ENCODE measurements at places on chromosomes 11 and 22.
A peak's percentile ranks its signal among the peaks of the same experiment; 100 is the strongest.

DNA sequence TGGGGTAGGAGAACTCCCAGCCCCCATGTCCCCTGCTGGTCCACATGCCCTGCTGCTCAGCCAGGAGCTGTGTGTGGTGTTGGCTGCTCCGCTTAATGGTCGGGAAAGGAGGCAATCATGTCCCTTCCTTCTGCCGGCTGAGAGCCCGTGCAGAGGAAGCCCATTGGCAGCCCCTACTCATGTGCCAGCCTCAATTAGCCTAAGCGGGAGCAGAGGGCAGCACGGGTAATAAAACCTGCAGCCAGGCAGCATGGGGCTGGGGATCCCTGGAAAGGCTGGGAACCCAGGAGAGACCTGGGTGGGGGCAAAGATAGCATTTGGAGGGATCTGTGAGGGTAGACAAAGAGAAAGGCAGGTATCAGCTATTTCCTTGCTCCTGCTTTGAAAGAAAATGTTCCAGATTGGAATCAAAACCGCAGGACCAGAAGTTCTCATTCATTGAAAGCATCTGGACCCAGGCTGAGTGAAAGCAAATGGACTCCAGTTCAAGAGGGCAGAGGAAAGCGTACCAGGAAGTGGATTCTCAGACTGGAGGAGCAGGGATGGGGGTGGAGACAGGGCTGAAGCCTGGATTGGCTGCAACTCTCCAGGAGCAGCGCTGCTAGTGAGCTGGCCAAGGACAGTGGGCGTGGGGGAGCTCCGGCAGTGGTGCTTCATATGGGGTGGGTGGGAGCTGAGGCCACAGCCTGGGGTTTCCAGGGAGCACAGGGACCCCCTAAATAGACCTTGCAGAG, 103.4 kb upstream of the NECTIN1 start:
- DNase-seq: no peak

- DNase-seq: no peak
Observed at GRCh38 chr11:15624701-15625100, 510.0 kb downstream of the INSC start.

DNA sequence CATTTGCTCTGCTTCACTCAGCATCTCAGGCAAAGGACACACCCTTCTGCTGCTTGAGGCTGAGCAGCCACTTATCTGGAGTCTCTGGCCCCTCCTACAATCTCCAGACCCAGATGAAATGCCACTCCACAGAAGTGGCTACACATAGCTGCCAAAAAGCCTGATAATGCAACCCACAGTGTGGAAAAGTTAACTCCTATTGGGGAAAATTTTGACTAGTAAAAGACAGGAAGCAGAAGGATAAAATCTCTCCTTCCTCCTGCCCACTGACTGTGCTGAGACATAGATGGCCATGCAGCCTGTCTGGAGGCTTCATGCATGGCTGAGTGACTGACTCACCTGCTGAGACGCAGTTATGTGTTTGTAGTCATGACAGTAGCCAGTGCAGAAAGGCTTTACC, 92.3 kb upstream of the TEAD1 start:
- DNase-seq: no peak

- DNase-seq: no peak
Observed at GRCh38 chr11:131908316-131908715, 537.9 kb downstream of the NTM start.

DNA sequence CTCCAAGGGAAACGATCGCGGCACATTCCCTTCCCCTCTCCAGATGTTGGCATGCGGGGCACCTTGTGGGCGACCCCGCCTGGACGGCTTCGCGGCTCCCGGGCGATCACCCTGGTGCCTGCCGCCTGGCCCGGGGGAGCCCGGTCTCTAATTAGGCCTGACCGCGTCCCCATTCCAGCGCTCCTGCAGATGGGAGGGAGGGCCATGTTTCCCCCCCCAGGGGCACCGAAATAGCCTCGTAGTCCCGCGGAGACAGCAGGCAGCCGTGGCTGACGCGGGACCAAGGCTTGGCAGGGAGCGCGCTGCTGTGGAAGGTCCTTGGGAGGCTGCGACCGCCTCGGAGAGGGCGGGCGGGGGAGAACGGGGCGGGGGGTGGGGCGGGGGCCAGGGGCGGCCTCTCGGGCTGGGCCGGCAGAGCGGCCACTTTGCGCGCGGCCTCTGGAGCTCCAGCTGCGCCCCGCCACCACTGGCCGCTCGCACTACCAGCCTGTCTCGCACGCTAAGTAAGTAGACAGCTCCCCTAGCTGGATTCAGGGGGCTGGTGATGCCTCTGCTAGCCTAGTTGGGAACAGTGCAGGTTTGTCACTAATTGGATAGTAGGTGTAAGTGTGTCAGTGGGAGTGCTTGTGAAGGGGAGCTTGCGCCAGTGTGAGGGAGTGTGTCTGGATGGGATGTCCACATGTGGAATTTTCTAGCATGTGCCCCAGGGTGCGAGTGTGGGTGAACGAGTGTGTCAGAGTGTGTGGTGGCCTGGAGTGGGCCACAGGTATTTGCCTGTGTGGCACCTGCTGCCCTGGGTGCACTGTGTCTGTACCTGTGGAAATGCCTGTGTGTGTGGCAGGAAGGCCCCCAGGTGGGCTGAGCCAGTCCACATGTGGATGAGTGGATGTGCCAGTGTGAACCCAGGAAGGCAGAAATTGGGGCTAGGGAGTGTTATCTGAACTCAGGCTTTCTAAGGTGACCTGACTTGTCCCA, at the start of gene INSC:
Gene INSC, plus strand, starts transcription at position 423 of the 975 bp plus-strand sequence. CDS start 34,252 bp downstream, outside the sequence.
- DNase-seq: no peak

- no peak for DNase-seq
Observed at GRCh38 chr11:113419454-113420003, 31.9 kb downstream of the ANKK1 start.

GRCh38 chr11:23959462-23959861, 537.4 kb upstream of the LUZP2 start:
- DNase-seq: no peak

DNA sequence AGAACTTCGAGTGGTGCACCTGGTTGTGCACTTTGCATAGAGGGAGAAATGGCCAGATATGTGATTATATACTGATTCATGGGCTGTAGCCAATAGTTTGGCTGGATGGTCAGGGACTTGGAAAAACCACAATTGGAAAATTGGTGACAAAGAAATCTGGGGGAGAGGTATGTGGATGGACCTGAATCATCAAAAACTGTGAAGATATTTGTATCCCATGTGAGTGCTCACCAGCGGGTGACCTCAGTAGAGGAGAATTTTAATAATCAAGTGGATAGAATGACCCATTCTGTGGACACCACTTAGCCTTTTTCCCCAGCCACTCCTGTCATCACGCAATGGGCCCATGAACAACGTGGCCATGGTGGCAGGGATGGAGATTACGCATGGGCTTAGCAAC, 48.0 kb upstream of the NARS2 start:
- DNase-seq: no peak

DNA sequence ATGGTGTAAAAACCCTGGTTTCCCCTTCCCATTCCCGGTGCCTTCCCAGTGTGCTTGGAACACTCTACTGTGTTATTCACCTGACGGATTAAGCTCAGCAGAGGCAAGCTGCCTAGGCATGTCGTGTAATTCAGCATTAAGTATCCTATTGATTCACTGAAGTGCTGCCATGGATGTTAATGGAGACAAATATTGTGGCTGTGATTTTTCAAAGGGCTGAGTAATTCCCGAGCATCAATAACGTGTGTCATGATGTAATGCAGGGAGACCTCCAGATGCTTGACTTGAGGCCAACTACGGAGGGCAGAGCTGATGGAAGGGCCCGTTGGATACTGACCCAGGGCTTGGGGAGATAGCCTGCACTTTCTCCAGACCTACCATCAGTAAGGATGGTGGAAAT, 269.0 kb downstream of the ST3GAL4 start:
- no peak for DNase-seq

GRCh38 chr11:2717561-2718325, 17.9 kb upstream of the KCNQ1OT1 start:
- no peak for DNase-seq

DNA sequence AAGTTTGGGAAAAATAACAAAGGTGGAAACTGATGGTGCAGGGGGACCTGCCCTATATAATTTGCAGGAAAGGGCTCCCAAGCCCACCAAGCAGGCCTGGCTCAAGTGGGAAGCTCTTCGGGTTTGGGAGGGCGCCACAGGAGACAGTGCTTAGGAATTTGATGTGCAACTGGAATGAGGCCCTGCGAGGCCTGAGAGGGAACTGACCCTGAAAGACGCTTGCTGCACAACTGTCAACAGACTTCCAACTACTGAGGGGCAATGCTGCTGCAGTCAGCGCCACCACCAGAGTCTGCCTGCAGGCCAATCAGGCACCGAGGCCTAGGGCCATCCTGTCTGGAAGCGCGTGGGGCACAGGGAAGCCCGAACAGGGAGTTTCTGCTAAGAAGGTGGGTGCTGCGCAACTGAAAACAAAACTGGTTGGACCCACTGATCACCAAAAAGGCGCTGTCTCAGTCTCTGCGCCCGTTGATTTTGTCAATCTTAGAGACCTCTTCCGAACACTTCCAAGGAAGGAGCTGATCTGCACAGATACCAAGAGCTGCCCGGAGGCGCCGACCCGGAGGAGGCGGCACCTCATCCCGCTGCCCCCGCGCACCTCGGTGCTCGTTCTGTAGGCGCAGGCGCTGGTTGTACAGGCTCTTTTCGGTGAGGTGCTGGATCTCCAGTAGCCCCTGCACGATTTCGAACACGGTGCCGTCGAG, 667 bp downstream of the DGCR6L start:
- DNase-seq: no peak

DNA sequence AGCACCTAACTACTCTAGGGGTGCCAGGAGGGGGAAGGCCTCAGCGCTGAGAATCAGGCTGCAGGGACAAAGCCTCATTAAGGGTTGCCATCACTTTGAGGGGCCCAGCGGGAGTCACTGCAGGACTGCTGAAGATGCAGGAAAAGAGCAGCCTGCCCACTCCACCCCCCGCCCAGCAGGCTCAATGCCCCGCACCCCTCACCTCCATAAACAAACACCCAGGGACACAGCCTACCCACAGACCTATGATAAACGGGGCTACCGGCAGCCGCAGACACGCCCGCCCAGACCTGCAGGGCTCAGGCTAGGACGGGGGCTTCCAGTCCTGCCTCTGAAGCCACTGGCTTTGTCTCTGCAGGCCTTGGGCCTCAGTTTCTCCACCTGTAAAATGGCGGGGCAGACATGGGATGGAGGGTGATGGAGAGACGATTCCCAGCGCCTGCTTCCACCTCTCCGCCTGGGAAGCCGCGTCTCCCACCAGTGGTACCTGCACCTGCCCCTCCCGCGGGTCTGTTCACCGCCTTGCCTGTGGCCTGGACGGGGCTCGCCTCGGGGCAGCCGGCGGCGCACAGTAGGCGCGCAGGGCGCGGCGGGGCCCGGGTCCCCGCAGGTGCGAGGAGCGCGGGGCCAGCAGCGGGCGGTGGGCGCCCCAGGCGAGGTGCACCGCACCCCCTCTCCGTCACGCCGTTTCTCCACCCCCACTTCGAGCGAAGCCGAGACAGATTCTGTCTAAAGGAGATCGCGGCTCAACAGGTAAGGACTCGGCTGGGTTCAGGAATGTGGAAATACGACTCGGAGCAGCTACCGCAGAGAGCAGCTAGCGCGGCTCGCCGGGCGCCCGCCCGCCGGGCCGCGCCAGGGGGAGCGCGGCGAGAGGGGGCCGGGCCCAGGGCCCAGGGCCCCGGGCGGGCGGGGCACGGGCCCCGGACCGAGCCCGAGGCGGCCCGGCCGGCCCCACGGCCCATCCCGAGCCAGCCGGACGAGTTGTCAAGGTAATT, 1.5 kb downstream of the WNT7B start:
- DNase-seq: no peak

DNA sequence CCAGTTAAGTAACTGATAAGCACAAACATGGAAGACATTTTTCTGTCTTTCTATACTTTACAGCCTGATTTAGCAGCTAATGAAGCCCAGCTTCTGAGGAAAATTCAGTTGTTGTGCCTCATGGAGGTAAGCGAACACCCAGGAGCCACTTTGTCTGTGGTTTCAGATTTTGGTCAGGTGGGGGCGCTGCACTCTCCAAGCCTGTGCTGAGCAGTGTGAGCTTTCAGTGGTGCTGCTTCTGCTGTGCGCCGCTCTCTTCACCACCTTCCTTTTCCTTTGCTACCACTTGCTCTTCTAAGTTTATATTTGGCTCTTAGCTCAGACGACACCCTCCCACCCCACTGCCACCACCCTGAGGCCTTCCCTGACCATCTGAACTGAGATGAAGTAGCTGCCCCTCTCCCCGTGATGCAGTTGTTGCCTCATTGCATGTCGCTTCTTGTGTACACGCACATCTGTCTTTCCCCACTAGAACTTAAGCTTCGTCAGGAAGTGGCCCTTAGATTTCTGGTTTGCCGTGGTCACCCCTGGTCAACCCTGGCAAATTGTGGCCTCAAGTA, 14.0 kb downstream of the PSMD13 start:
- peak; percentile 73 for DNase-seq

DNA sequence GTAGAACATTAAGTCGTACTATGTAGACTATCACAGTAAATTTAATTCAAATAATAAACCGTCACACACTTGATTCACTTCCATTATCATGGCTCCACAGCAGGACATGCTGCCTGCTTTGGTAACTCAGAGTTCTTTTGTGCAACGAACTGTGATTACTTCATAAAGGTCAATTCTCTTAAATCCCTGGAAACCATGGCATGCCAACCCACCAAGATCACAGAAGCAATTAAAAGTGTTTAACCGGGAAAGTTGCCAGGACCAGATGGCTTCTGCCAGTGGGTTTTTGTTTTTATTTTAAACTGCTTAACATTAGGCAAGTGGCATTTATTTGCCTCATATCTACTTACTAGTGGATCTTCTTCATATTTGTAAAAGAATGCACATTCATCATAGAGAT, 1162.1 kb downstream of the DLG2 start:
- DNase-seq: no peak
